ENCODE measurements at places on chromosomes 6 and 20.

DNA sequence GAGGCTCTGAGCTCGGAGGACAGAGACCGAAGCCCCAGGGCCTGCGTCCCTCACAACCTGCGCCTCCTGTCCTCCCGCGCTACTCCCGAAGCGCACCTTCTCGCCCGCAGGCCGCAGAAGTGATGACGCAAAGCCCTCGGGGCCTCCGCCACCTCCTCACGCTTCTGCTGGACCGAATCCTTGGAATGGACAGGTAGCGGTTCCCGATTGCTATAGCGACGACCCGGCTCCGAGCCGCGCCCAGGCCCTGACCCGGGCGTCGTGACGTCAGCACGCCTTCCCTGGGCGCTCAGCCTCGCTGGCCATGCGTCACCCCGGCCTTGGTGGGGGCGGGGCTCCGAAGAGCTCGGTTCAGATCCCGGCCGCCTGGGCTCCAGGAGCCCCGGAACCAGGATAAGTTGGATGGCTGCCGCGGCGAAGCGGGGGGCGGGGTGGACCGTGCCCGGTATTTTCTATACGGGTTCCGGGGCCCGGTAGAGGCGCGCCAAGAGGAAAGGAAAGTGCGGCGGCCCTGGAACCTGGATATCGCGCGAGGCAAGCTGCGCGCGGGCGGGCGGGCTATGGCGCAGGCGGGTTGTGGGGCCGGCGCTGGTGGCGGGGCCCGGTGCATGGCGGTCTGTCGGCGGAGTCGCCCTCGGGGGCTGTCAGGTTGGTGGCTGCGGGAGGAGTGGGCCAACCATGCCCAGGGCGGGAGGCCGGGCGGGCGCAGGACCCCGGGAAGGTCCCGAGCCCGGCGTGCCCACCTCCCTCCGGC, at the start of gene ZNF76:
Gene ZNF76, plus strand, starts transcription at position 542 of the 754 bp plus-strand sequence. CDS start 21,417 bp downstream, outside the sequence.
- peak; percentile 91 for DNase-seq

DNA sequence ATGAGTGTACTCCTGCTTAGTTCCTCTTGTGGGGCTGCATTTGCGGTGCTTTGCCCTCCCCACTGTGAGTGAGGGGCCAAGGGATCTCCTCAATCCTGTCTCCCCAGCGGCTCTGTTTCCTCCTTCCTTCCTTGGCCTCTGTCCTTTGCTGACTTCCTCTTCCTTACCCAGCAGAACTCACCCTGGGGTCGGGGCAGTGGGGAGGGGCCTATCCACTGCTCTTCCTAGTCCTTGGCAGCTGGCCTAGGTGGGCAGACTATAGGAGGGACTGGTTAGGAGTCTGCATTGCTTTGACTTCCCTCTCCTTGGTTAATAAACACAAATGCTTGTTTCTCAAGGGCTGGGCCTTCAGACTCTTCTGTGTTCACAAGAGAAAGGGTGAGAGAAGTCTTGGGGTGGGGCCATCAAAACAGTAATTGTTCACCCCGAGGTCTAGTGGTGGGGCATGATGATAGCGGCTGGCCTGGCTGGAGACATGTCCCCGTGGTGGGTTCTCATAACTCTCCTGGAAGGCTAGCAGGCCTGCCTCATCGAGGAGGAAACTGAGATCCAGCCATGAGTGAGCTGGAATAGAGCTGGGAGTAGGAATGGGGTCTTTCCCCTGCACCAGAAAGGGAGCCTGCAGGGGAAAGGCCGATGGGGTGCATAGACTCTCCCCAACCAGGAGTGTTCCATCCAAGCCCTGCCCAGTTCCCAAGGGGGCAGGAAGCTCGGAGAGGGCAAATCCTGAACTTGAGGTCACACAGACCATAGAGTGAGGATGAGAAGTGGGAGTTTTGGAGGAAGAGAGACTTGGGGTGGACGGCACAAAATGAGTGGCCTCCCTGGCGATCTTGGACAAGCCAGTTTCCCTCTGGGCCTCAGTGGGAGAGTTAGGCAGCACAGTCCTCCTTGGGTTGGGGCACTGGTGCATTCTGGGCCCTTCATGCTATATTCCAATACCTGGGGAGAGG, 12.7 kb downstream of the FAM110A start:
- DNase-seq = no peak

- DNase-seq = no peak
These were observed 61.8 kb downstream of the PAX1 start for GRCh38 chr20:21767200-21767738.

- DNase-seq = no peak
These were observed 35.7 kb downstream of the CSNK2A1 start for GRCh38 chr20:507761-508332.

DNA sequence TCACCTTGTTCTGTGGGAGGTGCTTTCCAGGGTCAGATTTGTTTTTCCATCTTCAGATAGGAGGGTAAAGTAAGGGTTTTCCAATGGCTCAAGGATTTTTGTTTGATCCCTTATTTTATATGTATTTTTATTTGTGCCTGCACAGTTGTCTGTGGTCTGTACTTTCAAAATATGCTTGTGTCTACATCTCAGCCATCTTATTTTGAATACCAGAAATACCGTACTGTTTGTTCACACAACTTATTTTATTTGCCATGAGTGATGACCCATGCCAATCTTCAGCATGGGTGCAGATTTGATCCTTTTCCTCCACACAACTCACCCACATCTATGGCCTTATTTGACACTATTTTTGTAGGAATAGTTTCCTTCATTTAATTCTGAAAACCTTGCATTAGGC, 72.2 kb upstream of the PTCHD4 start:
- no peak for DNase-seq
